ENCODE measurements at places on chromosomes 12 and 14. TPM values are rescaled to one million over a fixed set of nuclear protein-coding genes. Genes with fewer than 3 reads are reported as not detected.
A peak's percentile ranks its signal among the peaks of the same experiment; 100 is the strongest.

The RNF212B gene
- not detected for total RNA-seq

The KLRC4 gene
- 2.4 TPM for total RNA-seq

The GOLT1B gene
- total RNA-seq: 35.4 TPM

- no peaks in the 10 kb centered on the region for H3K4me1 ChIP-seq
- no peaks in the 10 kb centered on the region for H3K36me3 ChIP-seq
- no peak for DNase-seq
- no peak overlapping the region for H3K4me3 ChIP-seq
- H3K27ac ChIP-seq: no peak overlapping the region
These were observed 24.2 kb downstream of the HIP1R start for GRCh38 chr12:122859303-122860039.

DNA sequence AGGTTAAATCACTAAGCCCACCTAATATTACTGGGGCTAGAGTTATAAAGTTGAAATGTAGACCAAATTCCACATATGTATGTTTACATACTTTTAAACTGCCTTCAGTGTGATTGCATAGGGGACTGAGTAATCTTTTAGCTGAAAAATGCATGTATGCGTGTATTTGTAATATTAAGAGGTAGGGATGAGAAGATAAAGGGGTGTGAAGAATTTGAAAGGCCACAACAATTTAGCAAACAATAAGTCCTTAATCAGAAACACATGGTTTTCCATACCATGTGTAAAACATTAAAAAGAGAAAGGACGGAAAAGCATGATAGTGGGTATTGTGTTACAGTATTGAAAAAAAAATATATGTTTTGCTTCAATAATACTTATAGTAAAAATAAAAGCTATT is 919.9 kb upstream of the FLRT2 start:
- no peaks in the 10 kb centered on the region for H3K27me3 ChIP-seq
- H3K36me3 ChIP-seq: no peaks in the 10 kb centered on the region
- DNase-seq: no peak
- H3K4me1 ChIP-seq: no peaks in the 10 kb centered on the region

- no peak overlapping the region for H3K4me3 ChIP-seq
- peaks cover 58% of the 10 kb centered on the region for H3K4me1 ChIP-seq
- no peak for DNase-seq
- H3K27ac ChIP-seq: no peak overlapping the region
- peaks cover 33% of the 10 kb centered on the region for H3K36me3 ChIP-seq
These were observed 149.9 kb downstream of the FOXN3 start for GRCh38 chr14:89267163-89267562.

- H3K4me3 ChIP-seq: no peak overlapping the region
- H3K27ac ChIP-seq: no peak overlapping the region
- no peaks in the 10 kb centered on the region for H3K27me3 ChIP-seq
- DNase-seq: no peak
- no peaks in the 10 kb centered on the region for H3K36me3 ChIP-seq
- H3K4me1 ChIP-seq: peaks cover 21% of the 10 kb centered on the region
These were observed 122.1 kb upstream of the PARP11 start for GRCh38 chr12:3995306-3995705.

- DNase-seq: no peak
- H3K27me3 ChIP-seq: no peaks in the 10 kb centered on the region
- no peak overlapping the region for H3K4me3 ChIP-seq
- H3K36me3 ChIP-seq: no peaks in the 10 kb centered on the region
These were observed 377.1 kb upstream of the NOVA1 start for GRCh38 chr14:26974965-26975364.

- no peak overlapping the region for H3K27ac ChIP-seq
- peaks cover 29% of the 10 kb centered on the region for H3K27me3 ChIP-seq
- H3K4me3 ChIP-seq: no peak overlapping the region
- no peaks in the 10 kb centered on the region for H3K36me3 ChIP-seq
- H3K4me1 ChIP-seq: peaks cover 5% of the 10 kb centered on the region
- DNase-seq: peak; percentile 30
These were observed 66.2 kb upstream of the BEGAIN start for GRCh38 chr14:100653409-100653808.

DNA sequence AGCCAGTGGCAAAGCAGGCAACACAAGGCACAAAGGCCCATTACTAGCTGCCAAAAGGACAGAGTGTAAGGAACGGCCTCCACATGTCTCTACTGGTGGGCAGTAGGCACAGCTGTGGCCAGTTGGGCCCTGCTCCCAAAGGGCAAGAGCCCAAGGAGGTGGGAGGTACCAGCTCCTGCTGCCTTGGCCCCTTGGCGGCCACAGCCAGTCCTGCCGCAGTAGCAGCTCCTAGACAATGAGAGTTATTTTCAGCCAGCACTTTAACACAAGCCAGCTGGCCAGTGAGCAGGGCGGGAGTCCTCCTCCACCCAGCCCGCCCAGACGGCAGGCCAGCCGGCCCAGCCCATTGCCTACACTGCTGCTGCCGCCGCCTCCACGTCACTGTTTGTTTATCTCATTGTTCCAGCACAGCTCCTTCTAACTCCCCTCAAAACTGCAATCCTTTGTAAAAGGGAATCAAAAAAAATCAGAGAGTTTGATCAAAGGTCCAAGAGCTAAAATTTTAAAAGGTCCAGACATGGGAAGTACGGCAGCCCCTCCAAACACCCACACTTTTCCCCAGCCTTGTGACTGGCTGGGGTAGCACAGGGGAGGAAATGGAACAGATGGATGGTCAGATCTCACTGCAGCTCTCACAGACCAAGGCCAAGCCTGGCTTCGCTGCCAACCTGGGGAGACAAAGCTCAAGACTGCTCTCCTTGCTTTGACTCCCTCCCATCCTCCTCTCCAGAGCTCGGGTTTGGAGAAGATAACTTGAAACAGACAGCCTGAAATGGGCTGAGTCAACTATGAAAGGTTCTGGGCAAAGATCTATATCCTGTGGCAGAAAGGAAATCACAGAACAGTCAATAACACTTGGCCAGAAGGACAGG is 33.5 kb downstream of the FMNL3 start:
- H3K36me3 ChIP-seq: peaks cover 6% of the 10 kb centered on the region
- peaks cover 83% of the 10 kb centered on the region for H3K4me1 ChIP-seq
- peak overlapping the region; percentile 35 for H3K4me3 ChIP-seq
- H3K27ac ChIP-seq: peak overlapping the region; percentile 94
- H3K27me3 ChIP-seq: no peaks in the 10 kb centered on the region

DNA sequence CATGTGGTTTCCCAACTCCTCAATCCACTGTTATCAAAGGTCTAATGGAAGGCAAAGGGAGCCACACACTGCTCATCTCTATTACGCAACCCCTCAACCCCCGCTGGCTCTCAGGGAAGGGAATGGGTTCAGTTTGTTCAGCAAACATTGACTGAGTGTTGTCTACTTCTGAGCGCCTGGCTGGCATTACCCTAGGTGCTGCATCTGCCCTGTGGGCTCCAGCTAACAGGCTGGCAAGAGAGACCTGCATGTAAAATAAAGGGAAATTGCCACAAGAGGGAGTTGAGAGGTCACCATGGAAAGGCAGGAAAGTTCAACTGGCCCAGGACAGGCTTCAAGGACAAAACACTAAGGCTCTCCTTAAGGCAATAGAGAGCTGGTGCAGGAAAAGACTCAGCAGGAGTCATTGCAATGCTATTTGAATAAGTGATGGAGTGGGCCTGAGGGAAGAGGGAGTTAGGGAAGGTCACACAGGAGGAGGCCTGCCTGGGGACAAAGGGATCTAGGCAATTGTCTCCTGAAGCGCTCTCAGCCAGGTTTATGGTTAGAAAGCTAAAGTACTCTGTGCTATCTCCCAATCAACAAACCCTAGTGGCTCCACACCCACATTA is 5.5 kb upstream of the ZNF740 start:
- DNase-seq: no peak
- no peaks in the 10 kb centered on the region for H3K36me3 ChIP-seq
- no peak overlapping the region for H3K27ac ChIP-seq
- H3K4me3 ChIP-seq: no peak overlapping the region

DNA sequence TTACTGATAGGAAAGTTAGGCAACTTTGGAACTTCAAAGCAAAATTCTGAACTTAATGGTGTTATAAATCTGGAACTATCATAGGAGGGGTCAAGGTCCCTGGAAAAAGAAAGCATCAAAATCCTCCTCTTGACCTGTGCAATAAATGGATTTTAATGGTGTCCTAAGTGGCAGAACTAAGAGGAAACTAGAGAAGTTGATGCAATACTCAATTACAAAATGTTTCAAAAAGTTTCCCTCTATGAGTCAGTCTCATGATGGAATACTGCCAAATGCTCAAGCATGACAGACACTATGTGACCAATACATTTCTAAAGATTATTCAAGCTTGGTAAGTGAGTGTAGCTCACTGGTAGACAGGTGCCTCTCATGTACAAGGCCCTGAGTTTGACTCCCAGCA is 47.7 kb upstream of the ERGIC2 start:
- H3K27me3 ChIP-seq: no peaks in the 10 kb centered on the region
- H3K36me3 ChIP-seq: no peaks in the 10 kb centered on the region
- no peak overlapping the region for H3K4me3 ChIP-seq

DNA sequence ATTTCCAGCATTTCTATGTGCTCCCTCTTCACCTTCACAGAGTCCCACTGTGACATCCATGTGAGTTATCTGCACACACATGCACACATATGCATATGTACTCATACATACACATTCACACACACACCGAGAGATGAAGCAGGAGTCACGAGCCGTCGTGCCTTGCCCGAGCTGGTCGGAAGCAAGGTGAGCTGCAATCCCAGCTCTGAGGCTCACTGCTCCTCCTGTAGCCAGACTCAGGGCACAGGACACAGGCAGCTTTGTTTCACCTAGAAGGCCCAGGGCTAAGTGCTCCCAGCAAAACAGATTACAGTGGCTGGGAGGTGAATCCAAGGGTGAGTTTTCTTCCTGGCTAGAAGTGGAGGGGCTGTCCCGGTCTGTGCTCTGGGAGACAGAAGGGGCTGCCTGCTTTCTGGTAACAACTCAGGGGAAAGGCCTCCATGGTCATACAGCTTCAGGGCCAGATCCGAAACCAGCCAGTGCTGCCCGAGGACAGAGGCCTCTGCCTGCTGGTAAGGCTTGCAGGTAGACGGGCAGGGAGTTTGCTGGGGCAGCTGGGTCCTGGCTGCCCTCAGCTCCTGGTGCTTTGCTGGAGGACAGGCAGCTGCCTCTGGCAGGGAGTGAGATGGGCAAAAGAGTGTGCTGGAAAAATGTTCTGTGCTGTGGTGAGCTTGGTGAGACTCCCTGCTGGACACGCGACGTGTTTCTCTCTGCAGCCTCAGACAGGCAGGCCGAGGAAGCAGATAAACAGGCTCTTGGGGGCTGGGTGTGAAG is 123.7 kb downstream of the CRACR2A start:
- peaks cover 15% of the 10 kb centered on the region for H3K36me3 ChIP-seq
- no peak overlapping the region for H3K27ac ChIP-seq
- H3K4me1 ChIP-seq: peaks cover 2% of the 10 kb centered on the region
- no peaks in the 10 kb centered on the region for H3K27me3 ChIP-seq
- no peak overlapping the region for H3K4me3 ChIP-seq

GRCh38 chr12:3553221-3553620 is 62.2 kb downstream of the PRMT8 start:
- no peak overlapping the region for H3K27ac ChIP-seq
- no peak overlapping the region for H3K4me3 ChIP-seq
- DNase-seq: no peak
- H3K4me1 ChIP-seq: no peaks in the 10 kb centered on the region
- no peaks in the 10 kb centered on the region for H3K36me3 ChIP-seq

- H3K36me3 ChIP-seq: no peaks in the 10 kb centered on the region
- H3K4me1 ChIP-seq: no peaks in the 10 kb centered on the region
These were observed 400.5 kb downstream of the ADAMTS20 start for GRCh38 chr12:43151441-43151981.

DNA sequence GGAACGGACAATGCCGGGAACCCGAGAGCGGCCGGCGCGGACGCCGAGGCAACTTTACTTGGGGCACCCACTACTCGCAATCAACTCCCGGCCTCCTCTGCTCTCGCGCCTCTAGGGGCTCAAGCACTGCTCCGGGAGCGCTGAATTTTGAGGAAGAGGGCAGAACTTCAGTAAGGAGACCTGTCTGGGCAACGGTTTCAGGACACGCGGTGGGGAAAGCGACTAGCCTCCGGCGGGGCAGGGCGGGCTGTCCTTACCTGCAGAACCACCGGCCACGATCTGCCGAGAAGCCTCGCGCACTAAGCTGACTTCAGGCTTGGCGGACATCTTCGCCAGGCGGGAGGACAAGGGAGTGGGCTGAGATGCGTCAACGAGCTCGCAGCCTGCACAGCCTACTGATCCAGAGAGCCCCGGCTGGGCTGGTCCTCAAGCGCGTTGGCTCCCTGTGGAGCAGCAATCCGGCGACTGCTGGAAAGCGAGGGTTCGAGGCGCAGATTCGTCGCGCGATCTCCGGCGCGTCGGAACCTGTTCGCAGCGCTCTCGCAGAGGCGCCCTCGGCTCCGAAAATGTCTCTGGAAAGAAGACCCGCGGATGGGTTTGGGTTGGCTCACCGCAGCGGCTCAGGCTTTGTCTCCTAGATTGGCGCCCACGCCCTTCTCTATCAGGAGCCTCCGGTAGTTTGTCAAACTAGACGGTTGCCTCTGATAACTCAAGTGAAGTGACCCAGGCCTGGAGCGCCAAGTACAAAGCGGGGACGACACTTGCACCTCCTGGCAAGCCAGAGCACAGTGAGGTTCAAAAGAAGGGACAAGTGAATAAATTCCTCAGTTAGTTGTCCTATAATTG is at the start of gene SLC25A21:
TSS of gene SLC25A21 (minus strand) at position 583 of the 846 bp plus-strand sequence.
- peak; percentile 4 for DNase-seq
- peaks cover 49% of the 10 kb centered on the region for H3K27me3 ChIP-seq
- peaks cover 2% of the 10 kb centered on the region for H3K4me1 ChIP-seq
- H3K27ac ChIP-seq: no peak within 1 kb of the TSS

DNA sequence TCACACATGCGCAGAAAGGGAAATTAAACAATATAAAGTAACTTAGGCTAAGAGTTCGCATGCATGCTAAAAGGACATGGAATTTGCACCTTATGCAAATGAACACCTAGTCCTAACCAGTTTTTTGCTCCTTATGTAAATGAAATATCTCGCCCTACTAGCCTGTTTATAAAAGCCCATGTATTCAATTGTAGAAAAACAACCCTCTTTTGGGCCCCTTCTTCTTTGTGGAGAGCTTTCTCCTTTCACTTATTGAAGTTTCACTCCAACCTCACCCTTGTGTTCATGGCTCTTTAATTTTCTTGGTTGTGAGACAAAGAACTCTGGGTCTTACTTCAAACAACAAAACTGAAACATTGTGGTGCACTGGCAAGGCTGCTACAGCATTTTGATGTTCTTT is 333.4 kb upstream of the ATXN7L3B start:
- no peaks in the 10 kb centered on the region for H3K27me3 ChIP-seq
- H3K4me3 ChIP-seq: no peak overlapping the region
- DNase-seq: no peak
- H3K4me1 ChIP-seq: no peaks in the 10 kb centered on the region
- H3K27ac ChIP-seq: no peak overlapping the region

All from activated naive CD8-positive, alpha-beta T cell treated with anti-CD3 and anti-CD28 coated beads for 36 hours (primary cell).